H54 (cell line): ENCODE measurements at places on chromosomes 6 and 20.

DNA sequence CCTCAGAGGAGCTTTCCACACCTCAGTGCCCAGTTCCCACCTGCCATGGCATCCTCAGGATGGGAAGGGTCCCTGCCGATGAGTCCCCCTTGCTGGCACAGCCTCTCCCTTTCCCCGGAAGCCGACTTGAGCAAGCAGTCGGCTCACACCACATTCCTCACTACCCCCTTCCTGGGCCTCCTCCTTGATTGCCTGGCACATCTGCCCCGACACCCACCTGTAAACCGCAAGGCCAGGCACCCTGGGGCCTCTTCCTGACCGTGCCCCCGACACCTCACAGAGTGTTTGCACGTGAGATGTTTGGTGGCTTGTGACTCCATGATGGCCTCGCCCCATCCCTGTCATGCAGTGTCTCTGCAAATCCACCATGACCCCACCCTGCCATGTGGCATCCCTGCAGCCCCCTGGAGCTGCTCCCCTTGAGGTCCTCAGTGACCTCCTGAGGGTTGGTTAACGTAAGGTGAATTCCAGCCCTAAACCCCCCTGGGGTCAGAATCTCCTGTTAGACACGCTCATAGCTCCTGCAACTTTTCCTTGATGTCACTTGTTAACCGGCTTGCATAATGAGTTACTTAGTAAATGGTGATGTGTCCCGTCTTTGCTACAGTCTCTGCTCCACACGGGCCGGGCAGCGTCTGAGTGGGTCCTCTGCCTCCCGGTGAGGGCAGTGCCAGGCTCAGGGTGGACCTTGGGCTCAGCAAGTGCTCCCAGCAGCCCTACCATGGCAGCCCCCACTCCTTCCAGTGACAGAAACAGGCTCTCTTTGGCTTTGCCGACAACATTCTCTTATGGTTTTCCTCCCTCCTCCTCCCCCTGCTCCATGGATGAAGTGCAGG, 115.9 kb upstream of the FRMD1 start:
- no peak for DNase-seq

DNA sequence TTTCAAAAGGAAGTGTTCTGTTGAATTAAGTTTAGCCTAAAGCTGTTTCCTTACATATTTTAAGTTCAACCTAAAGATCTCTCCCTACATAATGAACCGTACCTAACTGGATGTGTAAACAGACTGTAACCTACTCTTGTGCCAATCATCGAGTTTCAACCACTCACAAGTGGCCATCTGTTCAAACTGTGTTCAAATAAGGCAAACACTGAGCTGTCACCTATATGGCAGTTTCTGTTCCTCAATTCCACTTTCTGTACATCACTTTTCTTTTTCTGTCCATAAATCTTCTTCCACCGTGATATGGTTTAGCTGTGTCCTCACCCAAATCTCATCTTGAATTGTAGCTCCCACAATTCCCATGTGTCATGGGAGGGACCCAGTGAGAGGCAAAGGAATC, 428.6 kb downstream of the HACE1 start:
- no peak for DNase-seq

DNA sequence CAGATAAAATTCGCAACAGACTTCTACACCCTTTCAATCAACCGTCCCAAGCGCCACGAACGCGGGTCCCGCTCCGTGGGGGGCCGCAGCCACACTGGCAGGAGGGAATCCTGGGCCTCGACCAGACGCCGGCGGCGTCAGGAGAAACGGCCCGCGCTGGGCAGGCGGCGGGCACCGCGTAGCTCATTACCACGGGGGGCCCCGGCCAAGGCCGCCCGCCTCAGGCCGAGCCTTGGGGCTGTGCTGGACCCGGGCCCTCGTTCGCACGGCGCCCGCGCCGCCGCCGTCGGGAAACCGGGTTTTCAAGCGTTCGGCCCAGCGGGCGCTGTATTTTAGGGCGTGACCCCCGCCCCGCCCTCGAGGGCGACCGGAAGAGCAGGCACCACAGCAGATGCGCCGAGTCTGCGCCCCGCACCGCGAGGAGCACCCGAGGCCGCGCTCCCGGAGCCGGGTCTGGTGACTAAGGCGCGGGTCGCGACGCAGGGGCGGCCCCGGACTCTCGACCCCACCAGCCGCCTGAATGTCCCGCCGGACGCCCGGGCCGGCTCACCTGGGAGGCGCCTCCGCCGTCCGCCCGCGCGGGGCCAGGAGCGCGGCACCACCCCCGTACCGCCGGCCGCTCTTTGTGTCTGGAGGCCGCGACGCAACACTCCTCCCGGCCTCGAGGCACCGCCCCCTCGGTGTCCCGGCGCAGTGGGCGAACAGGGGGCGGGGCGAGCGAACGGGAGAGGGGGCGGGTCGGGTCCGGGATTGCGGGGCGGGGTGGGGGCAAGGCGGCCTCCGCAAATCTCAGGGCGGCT, at the start of gene NINL:
Gene NINL, minus strand, starts transcription at position 627 of the 800 bp plus-strand sequence. CDS start 58,944 bp downstream, outside the sequence.
- peak; percentile 67 for DNase-seq

DNA sequence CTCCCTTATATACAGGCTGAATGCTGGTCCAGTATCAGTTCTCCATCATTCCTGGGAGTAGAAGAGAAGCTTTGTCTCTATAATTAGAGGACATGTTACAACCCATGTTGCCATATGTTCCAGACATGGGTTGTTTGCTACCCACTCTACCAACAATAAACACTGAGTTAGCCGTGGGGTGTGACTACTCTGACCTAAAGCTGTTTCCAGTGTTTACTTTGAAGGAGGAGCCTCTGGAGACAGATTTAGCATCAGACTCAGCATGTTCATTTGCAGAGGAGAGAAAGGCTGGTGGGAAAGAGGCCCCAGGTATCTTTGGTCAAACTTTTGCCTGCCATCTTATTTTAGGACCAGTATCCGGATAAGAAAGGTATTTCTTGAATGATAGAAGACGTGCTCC, 157.9 kb upstream of the SNX9 start:
- no peak for DNase-seq

- no peak for DNase-seq
Measured at GRCh38 chr6:81169166-81169565, 583.3 kb downstream of the TENT5A start.

DNA sequence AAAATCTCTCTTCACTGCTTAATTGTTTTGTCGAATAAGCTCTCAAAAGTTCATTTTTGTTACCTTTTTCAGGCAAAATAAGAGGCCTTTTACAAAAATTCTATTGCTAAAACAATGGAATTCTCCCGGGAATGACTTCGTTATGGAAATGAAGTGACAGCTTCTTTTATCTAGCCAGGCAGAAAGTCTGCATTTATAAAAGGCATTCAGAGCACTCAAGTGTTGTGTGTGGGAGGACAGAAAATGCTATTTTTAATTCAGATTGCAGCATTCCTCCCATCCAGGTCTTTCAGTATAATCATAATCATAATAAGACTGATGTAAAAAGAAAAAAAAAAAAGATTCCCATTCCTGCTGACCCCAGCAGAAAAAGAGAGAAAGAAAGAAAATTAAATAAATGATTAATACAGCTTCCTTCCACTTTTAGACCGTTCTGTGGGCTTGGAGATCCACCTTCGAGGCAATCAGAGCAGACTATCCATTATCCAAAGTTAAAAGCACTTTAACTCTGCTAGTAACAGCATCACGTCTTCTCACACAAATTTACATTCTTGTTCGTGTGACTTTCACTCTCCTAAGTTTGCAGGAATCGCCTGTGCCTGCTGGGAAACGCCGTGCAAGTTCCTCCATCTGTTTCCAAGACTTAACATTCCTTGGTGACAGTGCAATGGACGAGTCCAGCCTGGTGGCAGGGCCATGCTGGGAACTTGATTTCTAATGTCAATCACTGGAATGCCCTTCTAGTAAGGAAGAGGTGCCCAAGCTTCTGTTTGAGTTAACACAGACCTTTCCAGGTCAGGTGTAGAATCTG, 258.8 kb downstream of the GMPR start:
- DNase-seq = no peak

- no peak for DNase-seq
Measured at GRCh38 chr20:2800521-2801285, at the start of gene CPXM1. Gene CPXM1 (minus strand): TSS chr20:2800627. CDS start chr20:2800572, 55 bp downstream.

DNA sequence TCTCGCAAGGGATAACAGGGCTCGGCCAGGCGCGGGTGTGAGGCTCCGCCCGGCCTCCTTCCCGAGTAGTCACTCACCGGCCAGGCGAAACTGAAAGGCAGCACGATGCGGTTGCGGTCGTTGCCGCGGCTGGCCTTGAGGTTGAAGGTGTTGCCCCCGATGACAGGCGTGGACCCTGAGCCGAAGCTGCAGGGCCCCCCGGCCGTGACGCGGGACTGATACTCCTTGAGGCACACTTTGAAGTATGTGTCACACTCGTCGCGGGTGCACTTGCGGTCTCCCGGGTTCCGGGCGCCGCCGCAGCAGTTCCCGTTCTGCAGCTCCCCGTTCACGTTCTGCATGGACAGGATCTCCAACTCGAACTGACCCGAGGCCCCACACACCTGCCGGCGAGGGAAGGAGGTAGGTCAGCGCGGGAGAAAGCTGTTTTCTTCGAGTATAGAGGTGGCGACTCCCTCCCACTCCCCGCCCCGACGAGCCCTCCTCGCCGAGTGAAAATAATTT, 1.1 kb downstream of the JAG1 start:
- peak; percentile 61 for DNase-seq

DNA sequence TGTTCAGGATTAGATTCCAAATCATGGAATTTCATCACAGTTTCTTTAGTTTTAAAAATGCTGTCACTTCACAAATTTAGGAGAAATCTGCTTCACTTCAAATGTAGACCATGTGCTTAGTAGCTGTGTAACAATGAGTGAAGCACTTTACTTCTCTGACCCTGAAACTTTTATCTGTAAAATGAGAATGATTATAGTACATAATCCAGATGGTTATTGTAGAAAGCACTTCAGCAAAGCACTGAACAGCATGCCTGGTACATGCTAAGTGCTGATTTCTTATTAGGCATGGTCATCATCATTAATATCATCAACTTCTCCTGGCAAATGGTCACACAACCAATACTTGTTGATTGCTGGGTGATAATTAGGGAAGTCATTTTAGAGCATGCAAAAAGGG, 705.0 kb downstream of the EPHA7 start:
- DNase-seq = no peak

GRCh38 chr20:63893999-63894357, 948 bp upstream of the DNAJC5 start:
- DNase-seq = no peak

DNA sequence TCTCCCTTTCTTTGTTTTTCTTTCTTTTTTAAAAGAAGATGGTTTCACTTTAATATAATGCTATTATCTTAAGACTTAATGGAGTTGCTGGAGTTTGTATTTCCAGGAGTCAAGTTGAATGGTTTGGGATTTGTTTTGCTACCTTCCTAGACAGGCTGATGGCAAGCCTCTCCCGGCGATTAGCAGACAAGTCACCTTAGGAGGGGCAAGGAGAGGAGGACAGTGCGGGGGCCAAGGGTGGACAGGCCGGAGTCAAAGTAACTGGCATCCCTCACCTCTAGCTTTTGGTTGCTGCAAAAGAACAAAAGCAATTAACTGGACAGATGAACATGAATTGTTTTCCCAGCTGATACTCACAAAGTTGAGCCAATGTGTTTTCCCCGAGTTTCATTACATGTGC, 57.1 kb downstream of the GMPR start:
- DNase-seq = no peak

GRCh38 chr6:115922971-115923370, 137.7 kb downstream of the FRK start:
- no peak for DNase-seq

- DNase-seq = no peak
Measured at GRCh38 chr20:51574248-51575033, 31.9 kb upstream of the NFATC2 start.

GRCh38 chr6:126701676-126702560, 362.0 kb downstream of the CENPW start:
- no peak for DNase-seq

GRCh38 chr6:34295721-34296120, 46.9 kb upstream of the SMIM29 start:
- DNase-seq = no peak

- DNase-seq = no peak
Measured at GRCh38 chr6:132568611-132569010, 1.5 kb upstream of the TAAR6 start.

- no peak for DNase-seq
Measured at GRCh38 chr6:54716010-54716409, 130.6 kb upstream of the FAM83B start.

DNA sequence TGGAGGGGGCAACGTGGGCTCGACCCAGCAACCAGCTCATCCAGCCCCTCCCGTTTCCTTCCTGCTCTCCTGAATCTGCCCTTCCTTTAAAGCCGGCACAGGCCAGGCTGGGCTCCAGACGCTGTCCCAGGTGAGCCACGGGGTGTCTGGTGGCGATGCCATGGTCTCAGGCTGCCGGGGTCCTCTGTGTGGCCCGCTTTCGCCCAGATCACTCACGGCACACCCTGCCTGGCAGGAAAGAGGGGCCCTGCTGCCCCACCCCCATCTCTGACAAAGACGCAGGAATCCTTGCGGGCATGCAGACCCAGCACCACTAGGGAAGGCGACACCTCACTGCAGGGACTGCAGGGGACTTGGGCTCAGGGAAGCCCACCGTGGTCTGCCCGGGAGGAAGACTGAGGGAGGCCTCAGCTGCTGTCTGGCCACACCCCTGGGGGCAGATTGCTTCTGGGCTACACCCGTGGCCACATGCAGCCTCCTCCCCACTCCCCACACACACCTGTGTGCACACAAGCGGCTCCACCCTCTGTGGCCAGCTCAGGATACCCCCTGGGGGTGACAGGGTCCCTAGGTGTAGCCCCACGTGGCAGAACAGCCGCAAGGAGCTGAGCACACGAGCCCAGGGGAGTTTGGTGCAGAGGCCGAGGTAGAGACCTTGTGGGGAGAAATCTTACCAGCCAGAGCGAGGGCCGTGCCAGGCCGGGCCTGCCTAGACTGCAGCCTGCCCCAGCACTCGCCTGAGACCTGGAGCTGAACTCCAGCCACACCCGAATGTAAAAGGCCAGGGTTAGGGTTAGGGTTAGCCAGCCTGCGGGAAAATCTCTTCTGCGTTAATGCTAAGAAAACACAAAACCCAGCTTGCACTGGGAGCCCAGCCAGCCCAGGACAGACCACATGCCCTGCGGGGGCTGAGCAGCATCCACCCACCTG, 104.6 kb downstream of the DLL1 start:
- DNase-seq = no peak

DNA sequence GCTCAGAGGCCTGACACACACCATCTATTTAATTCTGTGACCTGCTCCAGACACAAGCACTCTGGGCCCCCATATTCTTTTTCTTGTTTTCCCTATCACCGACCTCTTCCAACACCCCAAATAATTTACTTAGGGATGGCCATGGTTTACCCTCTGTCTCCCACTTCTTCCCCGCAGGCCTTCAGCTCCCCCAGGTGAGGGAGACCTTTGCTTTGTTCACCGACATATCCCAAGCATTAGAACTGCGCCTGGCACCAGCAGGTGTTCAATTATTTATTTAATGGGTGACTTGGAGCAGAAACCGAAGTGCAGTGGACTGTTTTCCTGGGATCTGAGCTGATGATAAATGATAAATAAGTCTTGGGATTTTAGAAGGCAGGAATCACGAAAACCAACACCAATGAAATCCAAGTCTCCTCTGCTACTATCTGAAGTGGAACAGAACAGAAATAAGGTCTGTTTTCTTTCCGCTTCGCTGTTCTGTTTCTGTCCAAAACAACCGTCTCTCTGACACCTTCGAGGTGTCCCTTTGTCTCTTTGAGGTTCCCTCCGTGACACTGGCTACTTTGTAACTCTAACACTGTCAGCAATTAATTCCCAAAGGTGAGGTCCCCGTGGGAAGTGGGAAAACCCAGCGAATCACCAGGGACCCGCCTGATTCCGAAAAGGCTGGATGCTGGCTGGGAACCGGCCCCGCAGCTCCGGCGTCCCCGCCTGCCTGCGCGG, 1.1 kb upstream of the RIN2 start:
- no peak for DNase-seq

- no peak for DNase-seq
Measured at GRCh38 chr20:45893831-45894230, 2.7 kb downstream of the CTSA start.

- DNase-seq = no peak
Measured at GRCh38 chr6:167970230-167970629, 27.2 kb upstream of the KIF25 start.
